ENCODE measurements at places on chromosomes 6 and 20.

DNA sequence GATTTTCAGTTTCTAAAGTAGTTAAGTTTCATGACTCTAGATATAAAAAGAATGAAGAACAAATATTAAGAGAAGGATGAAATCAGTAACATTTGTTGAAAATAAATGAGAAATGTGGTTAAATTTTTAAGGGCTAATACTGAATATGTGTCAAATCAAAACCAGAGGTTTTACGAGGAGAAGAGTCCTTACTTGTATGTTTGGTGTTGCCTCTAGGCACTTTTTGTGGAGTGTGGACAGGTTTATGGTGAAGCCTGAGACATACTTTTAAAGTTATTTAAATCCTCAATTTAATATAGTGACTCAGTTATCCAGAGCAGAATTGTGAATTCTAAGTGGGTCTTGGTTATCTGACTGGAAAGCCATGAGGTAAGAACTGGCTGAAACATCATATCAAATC is 68.7 kb downstream of the COL19A1 start:
- no peak for DNase-seq

GRCh38 chr6:150169609-150170008 is 26.8 kb downstream of the PPP1R14C start:
- no peak for DNase-seq

DNA sequence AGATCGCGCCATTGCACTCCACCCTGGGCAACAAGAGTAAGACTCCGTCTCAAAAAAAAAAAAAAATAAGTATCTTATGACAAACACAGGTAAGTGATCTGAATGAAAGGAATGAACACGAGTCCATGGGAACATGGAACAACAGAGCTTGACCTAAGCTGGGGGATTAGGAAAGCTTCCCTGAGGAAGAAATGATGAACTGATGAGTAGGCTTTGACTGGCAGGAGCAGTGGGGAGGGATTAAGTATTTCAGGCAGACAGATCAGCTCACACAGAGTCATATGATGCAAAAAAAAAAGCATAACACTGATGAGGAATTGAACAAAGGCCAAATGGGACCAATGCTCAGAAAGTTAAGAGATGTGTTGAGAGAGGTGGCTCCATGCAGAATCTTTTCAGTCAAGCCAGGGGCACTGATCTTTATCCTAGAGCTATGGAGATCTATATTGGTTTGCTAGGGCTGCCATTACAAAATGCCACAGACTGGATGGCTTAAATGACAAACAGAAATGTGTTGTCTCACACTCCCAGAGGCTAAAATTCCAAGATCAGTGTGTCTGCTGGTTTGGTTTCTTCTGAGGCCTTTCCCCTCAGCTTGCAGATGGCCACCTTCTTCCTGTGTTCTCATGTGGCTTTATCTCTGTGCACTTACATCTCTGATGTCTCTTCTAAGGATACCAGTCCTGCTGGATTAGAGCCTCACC is 85.6 kb downstream of the ANKRD6 start:
- DNase-seq = no peak

DNA sequence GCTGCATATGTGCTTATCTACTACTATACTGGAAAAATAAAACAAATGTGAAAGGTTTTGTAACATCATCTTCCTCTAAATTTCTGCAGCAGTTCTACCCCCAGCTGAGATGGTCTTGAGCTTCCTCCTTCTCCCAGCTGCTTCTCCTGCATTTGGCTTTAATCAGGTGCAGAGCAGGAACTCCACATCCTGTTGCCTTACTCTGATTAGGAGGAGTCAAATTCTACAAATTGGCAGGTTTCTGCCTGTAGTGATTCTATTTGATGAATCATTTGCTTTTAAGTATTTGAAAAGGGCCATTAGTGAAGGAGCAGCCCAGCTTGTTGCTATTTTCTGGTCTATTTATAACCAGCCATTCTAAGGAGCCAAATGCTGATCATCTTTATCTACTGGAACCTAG is 224.5 kb downstream of the GMDS start:
- no peak for DNase-seq

GRCh38 chr6:144344646-144345045 is 59.5 kb downstream of the UTRN start:
- DNase-seq = no peak

GRCh38 chr6:158085261-158086053 is 82.6 kb downstream of the SERAC1 start:
- no peak for DNase-seq

- peak; percentile 8 for DNase-seq
These were observed 942 bp downstream of the ACAT2 start for GRCh38 chr6:159762681-159763293.

GRCh38 chr6:63523630-63524029 is 48.6 kb upstream of the LOC128125822 start:
- DNase-seq = no peak

- DNase-seq = no peak
These were observed 73.5 kb downstream of the ADTRP start for GRCh38 chr6:11705069-11705468.

GRCh38 chr6:149854532-149854931 is 9.6 kb downstream of the LRP11 start:
- no peak for DNase-seq

- DNase-seq = no peak
These were observed 37.0 kb downstream of the STX7 start for GRCh38 chr6:132475925-132476324.

GRCh38 chr20:50528804-50529351 is 18.7 kb downstream of the PTPN1 start:
- DNase-seq = no peak

- no peak for DNase-seq
These were observed 114.7 kb upstream of the ZNF217 start for GRCh38 chr20:53708129-53708968.
